NT2/D1 (cell line): ENCODE measurements at places on chromosomes 6 and 20.

DNA sequence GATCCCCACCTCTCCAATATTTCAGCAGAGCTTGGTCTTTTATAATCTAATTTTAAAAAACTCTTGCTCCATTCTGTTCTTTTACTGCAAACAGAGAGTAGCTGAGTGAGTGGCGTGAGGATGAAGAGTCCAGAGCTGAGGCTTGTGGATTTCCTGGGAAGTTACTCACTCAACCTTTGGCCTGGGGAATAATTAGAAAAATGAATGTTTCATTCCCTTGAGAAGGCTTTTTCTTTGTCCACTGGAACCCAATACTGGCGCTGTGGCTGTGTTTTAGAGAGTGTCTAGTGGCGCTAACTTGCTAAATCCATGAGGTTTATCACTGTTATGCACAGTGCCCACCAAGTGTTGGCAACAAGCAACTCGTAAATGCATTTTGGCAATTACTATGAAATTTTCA lies 251.5 kb downstream of the HIVEP2 start:
- no peak for DNase-seq

DNA sequence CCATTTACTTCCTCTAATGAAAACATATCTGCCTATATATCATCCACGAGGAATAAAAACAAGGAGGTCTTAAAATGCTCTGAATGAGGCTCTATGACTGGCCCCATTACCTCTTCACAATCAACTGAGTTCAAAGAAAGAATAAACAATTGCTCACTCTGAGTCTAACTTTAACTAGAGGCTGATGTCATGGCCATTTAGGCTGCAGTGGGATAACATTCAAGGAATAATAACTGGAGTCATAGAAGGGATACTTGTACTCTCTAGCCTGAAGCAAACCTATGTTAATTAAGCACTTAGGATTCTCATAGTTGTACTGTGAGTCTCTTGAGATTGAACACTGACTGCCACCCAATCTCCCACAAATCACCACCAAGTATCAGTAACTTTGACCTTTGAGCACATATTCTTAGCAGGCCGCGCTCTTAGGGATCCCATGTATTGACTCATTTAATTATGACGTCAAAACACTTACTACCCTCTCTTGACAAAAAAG lies 70.2 kb downstream of the PERP start:
- DNase-seq = no peak

GRCh38 chr6:152173957-152174356 lies 366.5 kb downstream of the ESR1 start:
- DNase-seq = no peak

GRCh38 chr6:40626886-40627285 lies 39.7 kb upstream of the LRFN2 start:
- DNase-seq = no peak

DNA sequence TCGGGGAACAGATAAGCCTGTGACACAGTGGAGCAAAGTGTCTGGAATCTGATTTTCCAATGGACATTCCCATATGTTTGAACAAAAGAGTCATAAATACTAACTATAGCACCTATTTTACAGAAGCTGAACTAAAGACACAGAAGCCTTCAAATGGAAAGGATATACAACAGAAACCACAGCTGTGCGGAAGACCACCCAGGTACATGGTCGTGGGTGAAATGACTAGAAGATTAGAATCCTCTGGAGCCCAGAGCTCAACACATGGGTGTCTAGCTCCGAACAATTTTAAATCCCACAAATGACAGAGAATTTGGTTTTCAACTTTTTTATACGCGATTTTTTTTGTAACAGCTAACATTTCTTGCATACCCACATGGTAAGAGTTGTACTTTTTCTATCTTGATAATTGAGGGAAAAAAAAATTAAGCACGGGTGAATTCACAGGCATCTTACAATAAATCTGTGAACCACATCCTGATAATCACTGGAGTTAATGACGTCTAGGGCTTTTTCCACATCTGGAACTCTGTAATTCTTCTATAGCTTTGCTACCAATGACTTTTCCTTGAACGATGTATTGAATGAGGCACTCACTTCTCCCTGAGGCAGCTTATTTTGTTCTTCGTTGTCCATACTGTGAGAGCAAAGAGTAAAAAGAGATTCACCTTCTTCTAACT lies 271.1 kb upstream of the AGPAT4 start:
- DNase-seq = no peak

GRCh38 chr6:111841822-111842221 lies 31.4 kb downstream of the FYN start:
- DNase-seq = no peak

DNA sequence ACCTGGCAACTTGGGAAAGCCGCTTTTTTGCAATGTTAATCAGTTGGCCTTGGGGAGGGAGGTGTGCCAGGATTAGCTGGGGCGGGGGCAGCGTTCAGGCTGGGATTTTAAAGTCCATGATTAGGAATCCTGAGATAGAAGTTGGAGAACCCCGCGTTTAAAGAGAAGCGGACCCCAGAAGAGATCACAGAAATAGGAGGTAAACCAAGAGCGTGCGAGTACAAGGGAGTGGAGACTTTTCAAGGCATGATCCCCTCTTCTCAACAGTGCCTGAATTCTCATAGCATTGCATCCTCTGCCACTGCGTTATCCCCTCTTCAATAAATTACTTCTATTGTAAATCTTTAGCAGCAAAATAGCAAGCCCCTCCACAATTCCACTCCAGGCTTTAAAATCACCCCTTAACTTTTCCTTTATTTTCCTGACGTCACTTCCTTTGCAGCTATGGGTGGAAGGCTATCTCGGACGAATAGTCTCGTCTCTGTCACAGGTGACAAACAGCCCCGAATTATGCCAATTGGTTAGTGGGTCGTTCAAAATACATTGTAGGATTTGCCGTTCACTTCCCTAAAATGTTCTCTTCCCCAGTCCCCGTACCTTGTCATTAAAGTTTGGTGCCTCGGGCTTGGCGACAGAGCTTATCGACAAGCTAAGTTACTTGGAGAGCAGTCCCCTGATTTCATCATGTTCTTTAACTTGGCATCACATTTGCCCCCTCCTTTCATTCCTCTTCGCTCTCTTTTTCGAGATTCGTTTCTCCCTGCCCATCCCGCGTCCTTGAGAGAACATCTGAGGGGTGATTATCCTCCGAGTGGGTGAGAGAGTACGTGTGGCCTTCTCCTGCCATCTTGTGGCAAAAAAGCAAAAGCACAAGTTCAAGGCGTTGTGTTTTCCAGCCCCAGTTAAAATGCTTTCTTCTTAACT lies 17.1 kb downstream of the OR2B2 start:
- no peak for DNase-seq

- DNase-seq = no peak
Measured at GRCh38 chr20:11845340-11845739, 72.4 kb upstream of the BTBD3 start.

DNA sequence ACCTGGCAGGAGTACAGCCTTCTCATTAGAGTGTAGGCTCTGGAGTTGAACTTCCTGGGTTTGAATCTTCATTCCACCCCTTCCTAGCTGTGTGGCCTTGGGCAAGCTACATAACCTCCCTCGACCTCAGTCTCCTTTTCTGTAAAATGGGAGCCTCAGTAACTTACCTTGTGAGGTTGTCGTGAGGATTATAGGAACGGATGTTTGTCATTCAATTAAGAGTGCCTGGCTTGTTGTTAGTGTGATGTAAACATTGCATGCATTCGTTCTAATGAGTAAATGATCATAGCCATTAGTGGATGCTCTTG lies 45.2 kb downstream of the TOX2 start:
- no peak for DNase-seq

DNA sequence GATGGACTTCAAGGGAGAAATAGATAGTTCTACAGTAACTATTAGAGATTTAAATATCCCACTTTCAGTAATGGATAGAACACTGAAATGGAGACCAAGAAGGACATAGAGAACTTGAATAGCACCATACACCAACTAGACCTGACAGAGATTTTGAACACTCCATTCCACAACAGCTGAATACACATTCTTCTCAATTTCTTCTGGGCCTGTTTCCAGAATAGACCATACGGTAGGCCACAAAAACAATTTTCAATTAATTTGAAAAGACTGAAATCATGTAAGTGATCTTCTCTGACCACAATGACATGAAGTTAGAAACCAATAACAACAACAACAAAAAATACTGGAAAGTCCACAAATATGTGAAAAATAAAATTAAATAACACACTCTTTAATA lies 979.1 kb upstream of the FLRT3 start:
- no peak for DNase-seq

- DNase-seq = no peak
Measured at GRCh38 chr6:127120023-127120786, 1.7 kb downstream of the RSPO3 start.

GRCh38 chr6:106509420-106510089 lies 119.7 kb downstream of the RTN4IP1 start:
- no peak for DNase-seq

GRCh38 chr20:40724566-40724965 lies 35.5 kb upstream of the MAFB start:
- DNase-seq = no peak

DNA sequence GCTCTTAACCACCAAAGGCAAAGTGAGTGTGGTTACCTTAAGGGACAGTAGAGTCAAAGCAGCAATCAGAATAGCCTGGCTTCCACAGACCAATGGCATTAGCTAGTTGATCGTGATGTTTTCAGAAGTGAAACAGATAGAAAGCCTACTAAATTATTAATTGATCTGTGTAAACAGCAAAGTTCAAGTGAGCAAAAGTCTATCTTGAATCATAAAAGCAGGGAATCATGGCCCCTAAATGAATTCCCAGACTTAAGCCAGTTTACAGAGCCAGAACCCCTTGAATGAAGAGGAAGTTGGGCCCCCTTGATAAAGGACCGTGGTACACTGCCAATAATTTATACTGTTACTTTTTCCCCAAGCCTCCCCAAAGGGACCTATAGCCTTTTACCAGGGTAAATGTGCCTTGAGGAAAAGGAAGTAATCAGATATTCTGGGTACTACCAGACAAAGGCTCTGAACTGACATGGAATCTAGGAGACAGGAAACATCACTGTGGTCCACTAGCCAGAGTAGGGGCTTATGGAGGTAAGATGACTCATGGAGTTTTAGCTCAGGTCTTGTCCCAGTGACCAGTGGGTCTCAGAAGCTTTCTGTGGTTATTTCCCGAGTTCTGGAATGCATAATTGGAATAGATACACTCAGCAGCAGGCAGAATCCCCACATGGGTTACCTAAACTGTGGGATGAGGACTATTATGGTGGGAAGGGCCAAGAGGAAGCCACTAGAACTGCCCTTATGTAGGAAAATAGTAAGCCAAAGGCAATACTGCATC lies 317.5 kb downstream of the CD83 start:
- DNase-seq = no peak

DNA sequence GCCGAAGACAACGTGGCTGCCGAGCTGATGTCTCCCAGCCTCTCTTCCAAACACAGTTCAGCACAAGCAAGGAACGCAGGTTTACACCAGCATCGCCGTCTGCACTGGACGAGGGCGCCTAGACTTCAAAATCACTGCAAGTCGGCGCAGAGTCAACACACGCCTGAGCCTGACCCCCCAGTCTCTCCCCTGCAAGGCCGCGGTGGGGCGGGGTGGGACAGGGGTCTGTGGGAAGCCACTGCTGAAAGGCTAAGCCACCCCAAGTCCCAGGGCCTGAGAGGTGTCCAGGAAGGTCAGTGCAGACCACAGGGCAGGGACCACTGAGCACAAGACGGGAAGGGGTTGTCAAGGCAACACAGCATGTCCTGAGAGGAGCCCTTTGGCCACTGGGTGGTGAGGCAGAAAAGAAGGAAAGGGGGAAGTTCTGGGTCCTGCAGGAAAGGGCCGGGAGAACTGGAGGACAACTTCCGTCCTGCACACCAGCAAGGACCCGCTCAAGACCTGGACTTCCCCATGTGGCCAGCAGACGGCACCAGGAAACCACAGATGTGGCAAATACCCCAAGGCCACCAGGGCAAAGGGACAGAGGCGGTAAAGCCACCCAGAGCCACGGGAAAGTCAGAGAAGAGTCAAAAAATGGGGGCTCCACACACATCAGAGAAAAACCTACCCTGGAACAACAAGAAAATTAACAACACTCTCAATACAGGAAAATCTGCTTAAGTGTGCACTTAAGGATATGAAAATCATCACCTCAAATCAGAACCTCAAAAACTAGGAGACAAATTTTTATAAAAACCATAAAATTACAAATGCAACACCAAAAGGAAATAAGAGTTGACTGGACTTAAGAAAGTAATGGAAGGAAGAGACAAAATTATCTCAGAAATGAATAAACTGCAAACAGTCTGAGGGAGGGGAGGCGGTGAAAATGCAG lies 84.8 kb downstream of the TAF4 start:
- DNase-seq = no peak

GRCh38 chr6:38271081-38271480 lies 368.6 kb downstream of the BTBD9 start:
- no peak for DNase-seq

- no peak for DNase-seq
Measured at GRCh38 chr20:58576603-58576970, 61.4 kb upstream of the APCDD1L start.

DNA sequence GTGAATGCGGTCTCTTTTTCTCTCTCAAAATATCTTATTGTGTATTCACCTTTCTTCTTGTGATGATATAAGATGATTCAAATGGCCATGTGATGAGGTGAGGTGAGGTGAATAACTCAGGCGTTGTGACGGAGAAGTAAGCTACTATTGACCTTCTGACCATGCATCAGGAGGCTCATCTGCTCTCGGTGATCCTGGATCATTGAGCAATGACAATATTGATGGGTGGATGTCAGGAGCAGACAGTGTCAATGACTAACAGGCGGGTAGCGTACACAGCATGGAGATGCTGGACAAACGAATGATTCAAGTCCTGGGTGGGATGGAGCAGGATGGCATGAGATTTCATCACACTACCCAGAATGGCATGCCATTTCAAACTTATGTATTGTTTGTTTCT lies 119.6 kb downstream of the PXDC1 start:
- DNase-seq = no peak

GRCh38 chr20:36341331-36342020 lies 35.3 kb downstream of the DLGAP4 start:
- DNase-seq = no peak

GRCh38 chr6:208938-209337 lies 83.3 kb upstream of the DUSP22 start:
- DNase-seq = no peak

GRCh38 chr6:18262702-18263417 lies 1.5 kb downstream of the DEK start:
- no peak for DNase-seq
